ENCODE measurements at places on chromosomes 6 and 20.

DNA sequence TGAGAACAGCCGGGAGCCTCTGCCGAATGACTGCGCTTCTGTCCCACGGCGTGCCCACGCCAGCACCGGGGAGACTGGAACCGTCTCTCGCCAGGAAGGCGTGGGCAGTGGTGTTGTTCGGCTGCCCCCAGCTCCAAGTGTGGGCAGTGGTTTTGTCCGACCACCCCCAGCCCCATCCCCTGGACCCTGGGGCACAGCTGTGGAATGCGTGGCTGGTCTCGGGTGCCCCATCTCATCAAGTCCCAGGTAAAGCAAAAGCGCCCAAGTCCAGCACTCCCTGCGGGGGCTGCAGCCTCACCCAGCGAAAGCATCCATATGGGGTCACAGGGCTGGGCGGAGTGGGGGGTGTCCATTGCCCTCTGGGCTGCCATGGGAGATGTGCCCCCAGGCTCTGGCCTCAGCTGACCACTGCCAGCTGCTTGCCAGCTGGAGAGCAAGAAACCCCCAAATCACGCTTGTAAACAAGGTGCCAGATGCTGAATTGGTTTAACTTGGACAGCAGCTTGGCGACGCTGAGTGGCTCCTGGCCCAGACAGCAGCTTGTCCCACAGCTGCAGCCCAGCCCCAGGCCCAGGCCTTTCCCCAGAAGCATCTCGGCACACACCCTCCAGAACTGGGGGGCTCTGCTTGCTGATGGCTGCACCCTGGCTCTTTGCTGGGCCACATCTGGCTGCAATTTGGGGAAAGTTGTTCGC is 4.5 kb downstream of the CABLES2 start:
- no peak for DNase-seq

DNA sequence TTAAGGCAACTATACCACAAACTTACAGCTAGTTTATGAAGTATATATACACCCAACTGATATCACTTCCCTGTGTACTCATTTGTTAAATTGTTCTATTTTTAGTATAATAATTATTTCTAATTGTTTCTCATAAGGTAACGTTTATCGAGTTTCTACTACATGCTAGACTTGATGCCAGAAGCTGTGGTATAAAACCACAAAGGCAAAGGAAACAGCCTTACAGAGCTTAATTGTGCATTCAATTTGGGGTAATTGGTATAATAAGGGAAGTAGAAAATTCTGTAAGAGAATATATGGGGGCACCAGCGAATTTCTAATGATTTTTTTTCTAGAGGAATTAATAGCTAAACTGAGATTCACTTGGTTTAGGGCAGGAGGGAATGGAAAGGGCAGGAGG is 183.9 kb downstream of the GRM1 start:
- no peak for DNase-seq

GRCh38 chr6:18551228-18551627 is 164.1 kb downstream of the RNF144B start:
- no peak for DNase-seq

DNA sequence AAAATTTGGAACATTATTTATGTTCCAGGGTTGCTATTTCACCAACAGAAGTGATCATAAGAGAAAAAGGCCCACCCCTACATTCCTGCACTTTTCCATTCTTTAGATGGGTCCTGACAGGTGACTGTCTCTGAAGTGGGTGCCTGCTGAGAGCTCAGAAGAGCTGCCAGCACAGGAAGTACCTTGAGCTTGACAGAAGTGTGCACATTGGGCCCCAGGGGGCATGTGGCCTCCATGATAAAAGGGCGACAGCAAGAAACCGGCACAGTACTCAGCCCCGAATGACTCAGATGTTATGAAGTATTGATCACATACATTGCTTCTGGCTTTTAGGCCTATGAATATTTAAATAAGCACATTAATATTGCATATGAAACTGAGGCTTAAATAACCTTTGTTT is 150.4 kb downstream of the PCSK2 start:
- DNase-seq = no peak

- no peak for DNase-seq
Measured at GRCh38 chr6:169386411-169387057, 132.9 kb upstream of the THBS2 start.

DNA sequence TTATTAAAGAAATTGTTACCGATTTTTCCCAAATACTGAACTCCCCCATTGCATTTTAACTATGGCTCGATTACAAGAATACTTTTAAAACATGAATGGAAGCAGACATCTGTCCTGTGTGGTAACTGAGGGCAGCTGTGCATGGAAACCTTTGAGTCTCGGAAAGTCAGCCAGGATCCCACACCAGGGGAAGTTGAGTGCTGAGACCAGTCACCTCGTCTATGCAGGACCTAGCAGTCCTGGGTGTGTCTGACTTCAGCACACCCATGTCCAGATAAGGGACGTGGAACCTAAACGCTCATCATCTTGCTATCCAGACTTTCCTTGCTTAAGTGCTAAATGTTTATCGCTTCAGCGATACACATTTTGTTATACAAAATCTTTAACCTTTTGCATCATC is 6.1 kb downstream of the RIN2 start:
- no peak for DNase-seq

- no peak for DNase-seq
Measured at GRCh38 chr20:48298851-48299484, 513.7 kb upstream of the SULF2 start.

GRCh38 chr20:39036011-39036410 is 73.9 kb downstream of the DHX35 start:
- DNase-seq = no peak

GRCh38 chr20:31562241-31562640 is 42.8 kb upstream of the ID1 start:
- no peak for DNase-seq

DNA sequence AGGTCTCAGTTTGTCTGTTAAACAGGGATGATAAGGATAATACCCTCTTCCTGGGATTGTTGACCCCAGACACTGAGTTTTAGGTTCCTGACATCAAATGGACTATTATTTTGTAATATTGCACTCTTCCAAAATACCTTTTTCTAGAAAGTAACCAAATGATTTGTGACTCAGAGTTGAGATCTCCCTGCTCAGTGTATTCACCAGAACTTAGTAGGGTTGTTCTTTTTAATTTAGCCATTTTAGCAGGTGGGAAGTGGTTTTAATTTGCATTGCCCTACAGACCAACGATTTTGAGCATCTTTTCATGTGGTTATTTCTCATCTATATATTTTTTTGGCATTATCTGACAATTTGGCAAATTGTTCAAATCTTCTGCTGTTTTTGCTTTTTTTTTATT is 75.1 kb downstream of the TMEM242 start:
- no peak for DNase-seq

GRCh38 chr6:69926745-69927144 is 60.4 kb downstream of the COL19A1 start:
- DNase-seq = no peak

DNA sequence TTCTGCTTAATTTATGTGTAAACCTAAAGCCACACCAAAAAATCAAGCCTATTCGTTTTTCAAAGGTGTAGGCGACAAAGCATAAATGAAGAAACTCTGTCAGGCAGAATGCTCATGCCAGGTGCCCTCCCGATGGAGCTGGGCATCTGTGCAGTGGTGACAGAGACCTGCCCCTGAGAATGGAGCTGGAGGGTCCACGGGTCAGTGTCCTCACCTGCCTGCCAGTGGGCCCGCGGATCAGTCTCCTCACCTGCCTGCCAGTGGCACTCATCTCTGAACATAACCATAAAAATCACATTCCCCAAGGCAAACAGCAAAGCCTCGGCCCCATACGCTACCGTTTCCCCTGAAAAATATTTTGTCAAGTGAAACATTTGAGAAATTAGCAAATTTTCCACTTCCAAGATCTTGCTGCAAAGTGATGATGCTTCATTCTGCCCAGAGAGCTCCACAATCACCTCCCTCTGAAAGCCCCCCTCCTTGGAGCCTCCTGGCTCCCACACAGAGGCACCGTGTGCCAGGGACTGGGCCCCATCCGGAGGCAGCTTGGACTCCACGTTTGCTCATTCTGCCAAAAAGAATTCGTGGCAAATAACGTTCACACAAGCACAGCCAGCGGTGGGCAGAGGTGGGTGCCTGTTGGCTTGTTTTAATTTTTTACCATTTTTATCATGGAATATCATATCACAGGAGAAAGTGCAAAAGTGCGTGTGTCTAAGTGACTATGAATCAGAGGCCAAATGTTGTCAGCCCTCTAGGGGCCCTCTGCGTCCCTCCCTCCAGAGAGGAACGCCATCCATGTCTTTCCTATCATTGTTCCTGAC is 88.8 kb downstream of the YTHDF1 start:
- no peak for DNase-seq

GRCh38 chr20:37577981-37578380 is 50.3 kb upstream of the BLCAP start:
- DNase-seq = no peak

DNA sequence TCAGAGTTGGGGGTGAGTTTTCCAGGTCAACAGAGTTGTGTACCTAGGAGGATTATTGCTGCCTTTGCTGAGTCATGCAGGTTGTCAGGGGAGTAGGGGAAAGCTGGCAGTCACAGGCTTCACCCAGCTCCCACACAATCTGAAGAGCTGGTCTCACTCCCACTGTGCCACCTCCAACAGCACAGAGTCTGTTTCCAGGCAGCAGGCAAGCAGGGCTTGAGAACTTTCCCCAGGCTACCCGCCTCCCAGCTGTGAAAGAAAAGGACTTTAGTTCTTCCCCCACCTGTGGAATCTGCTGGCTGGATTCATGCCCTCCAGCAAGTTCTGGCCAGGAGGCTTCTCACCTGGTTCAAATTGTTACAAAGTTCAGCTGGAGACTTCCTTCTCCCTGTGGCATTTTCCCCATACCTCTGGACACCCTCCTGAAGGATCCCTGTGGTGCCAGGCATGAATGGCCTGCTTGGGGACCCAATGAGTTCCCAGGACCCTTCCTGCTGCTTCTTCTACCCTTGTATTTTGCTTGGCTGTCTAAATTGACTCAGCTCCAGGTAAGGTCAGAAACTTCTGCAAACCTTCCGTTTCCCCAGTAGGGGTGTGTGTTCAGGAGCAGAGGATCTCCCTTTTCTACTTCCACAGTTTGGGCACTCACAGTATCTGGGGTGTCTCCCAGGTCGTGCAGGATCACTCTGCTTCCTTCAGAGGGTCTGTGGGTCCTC is 378.1 kb upstream of the MAN1A1 start:
- DNase-seq = no peak

GRCh38 chr20:50625986-50626677 is 65.2 kb downstream of the RIPOR3 start:
- no peak for DNase-seq

All from stimulated activated CD8-positive, alpha-beta memory T cell treated with anti-CD3 and anti-CD28 coated beads, Interleukin-15, amount 100 ng/mL, for 4 hours (primary cell).